ENCODE measurements at places on chromosomes 4 and X.

DNA sequence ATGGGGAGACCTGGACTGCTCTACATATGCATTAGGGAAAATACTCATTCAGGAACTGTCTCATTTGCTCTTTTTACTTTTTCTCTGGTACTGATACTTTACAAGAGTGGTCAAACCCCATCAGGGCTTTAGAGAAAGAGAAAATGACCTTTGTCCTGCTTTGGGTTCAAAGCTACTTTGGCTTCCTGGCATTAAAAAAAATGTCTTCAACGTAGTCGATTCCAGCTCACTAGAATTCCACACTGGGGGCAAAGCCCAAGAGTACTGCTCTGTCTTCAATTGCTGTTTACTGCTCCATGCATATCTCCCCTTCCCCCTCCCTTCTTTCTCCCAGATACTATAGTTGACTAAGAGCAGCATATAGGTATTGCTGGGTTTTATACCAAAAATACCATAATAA lies 98.0 kb downstream of the PAPSS1 start:
- no peak for DNase-seq

GRCh38 chrX:38484607-38485498 lies 76.5 kb upstream of the TSPAN7 start:
- no peak for DNase-seq

GRCh38 chrX:11366998-11367595 lies 73.9 kb downstream of the AMELX start:
- DNase-seq = no peak

GRCh38 chr4:138639018-138639741 lies 376.4 kb upstream of the NOCT start:
- DNase-seq = no peak

GRCh38 chr4:154332681-154333421 lies 158.7 kb downstream of the DCHS2 start:
- peak; percentile 58 for DNase-seq

DNA sequence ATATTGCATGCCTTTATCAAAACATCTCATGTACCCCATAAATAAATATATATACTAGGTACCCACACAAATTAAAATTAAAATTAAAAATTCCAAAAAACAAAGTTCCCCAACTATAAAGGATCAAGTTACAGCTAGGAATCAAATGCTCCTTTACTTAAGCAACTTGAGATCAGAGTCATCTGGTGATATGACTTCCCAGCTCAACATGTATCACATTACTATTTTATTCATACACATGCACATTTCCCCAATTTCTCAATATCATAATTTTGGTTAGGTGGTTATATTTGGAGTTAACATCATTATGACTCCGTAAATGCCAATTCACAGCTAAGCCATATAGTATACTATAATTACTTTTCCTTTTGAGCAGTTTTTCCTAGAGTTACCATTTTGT lies 60.9 kb downstream of the CLOCK start:
- no peak for DNase-seq

DNA sequence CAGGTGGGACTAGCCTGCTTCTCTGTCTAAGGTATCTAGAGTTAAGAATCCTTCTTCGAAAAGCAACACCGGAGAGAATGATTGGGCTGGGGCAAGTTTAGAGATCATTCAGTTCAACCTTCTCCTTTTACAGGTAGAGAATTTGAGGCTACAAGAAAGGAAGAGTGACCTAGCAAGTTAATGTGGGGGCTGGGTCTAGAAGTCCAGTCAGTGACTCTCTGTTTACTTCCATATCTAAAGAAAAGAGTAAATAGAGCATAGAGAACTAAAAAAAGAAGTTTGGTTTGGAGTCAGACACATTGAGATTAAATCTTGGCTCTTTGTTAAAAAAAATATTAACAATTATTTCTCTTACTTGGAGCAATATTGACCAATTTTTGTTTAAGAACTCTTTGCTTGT lies 64.1 kb upstream of the NPNT start:
- no peak for DNase-seq

- no peak for DNase-seq
Measured at GRCh38 chr4:101710806-101711205, 79.7 kb upstream of the BANK1 start.

DNA sequence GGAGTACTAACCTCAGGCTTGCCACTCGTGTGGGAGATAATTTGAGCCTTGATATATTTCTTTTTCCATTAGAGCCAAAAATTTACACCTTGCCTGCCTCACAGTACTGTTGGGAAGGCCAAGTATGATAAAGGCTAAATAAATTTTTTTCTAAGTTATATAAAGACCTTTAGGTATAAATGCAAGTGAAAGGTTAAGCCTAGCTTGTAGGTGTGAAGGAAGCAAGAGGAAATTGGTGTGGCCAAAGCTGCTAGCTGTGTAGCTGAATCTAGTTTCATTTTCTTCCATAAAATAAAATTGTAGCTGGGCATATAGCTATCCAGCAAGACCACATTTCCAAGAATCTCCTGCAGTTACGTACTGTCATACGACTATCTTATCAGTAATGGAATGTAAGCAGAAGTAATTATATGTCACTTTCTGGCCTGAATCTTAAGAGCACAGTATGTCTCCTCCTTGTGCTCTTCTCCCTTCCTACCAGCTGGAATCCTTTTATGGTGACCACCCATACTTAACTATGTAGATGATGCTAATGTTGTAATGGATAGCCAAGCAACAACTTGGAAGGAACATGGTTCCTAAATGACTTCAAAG lies 14.3 kb upstream of the GABRE start:
- DNase-seq = no peak

DNA sequence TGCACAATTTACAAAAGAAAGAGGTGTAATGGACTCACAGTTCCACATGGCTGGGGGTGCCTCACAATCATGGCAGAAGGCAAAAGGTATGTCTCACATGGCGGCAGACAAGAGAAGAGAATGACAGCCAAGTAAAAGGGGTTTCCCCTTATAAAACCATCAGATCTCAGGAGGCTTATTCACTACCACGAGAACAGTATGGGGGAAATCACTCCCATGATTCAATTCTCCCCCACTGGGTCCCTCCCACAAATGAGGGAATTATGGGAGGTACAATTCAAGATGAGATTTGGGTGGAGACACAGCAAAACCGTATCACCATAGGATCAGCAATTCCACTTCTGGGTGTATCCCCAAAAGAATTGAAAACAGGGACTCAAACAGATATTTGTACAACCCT lies 97.5 kb upstream of the STX18 start:
- DNase-seq = no peak

GRCh38 chrX:135382260-135382659 lies 39.5 kb upstream of the SMIM10L2A start:
- no peak for DNase-seq

- DNase-seq = peak; percentile 65
Measured at GRCh38 chrX:106898462-106898861, 4.7 kb downstream of the RIPPLY1 start.

GRCh38 chr4:4672402-4672801 lies 130.6 kb upstream of the STX18 start:
- no peak for DNase-seq

DNA sequence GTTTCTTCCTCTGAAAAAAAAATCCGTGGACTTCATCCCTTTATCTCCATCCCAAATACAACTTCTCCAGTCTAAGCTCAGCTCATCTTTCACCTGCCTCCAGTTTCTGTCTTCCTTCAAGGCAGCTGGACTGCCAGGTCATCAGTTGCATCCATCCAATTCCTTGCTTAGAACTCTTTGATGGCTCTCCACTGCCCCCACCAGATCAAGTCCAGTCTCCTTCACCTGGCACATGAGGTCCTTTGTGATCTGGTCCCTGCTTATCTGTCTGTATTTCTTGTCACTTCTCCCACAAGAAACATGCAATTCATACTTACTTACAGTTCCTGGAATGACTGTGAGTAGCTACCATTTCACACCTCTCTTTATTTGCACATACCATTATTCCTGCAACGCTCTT lies 33.8 kb downstream of the OTUD6A start:
- peak; percentile 20 for DNase-seq

DNA sequence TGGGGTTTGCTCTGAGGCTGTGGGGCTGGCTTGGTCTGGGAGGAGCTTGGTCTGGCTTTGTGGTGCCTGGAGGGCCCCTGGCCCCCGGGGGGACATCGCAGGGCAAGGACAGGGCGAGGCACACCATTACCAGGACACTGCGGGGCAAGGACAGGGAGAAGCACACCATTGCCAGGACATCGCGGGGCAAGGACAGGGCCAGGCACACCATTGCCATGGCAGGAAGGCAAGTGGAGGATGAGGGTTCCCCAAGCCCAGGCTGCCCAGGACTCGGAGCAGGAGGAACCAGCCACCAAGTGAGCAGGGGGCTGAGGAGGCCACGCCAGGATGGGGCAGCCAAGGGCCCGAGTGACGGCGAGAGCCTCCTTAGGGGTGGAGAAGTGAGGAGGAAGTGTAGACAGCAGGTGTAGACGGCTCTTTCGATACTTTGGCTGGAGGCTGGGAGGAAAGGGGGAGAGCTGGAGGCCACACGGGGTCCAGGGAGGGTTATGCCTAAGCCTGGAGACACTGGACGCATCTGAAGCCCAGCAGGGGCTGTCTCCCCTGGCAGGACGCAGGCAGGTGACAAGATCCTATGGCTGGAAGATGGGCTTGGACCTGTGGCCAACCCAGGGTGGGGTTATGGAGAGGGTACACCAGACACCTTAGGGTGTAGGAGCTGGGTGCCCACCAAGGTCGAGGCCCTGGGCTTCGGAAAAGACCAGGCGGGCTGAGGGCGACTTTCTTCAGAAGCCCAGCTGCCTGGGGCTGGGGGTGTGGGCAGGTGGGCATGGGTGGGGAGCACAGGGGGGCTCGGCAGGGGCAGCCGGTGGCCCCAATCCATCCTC lies 7.3 kb downstream of the NKX1-1 start:
- DNase-seq = no peak

GRCh38 chr4:86055898-86056297 lies 304.0 kb downstream of the MAPK10 start:
- no peak for DNase-seq

Measured in hematopoietic multipotent progenitor cell treated with erythropoietin and hydrocortisone succinate and interleukin-3 and kit ligand, for 8 days (in vitro differentiated cells).